Activated CD4-positive, alpha-beta T cell treated with anti-CD3 and anti-CD28 coated beads, Interleukin-2, amount 50 U/mL, for 4 hours (primary cell): ENCODE measurements at places on chromosomes 2 and 18.

DNA sequence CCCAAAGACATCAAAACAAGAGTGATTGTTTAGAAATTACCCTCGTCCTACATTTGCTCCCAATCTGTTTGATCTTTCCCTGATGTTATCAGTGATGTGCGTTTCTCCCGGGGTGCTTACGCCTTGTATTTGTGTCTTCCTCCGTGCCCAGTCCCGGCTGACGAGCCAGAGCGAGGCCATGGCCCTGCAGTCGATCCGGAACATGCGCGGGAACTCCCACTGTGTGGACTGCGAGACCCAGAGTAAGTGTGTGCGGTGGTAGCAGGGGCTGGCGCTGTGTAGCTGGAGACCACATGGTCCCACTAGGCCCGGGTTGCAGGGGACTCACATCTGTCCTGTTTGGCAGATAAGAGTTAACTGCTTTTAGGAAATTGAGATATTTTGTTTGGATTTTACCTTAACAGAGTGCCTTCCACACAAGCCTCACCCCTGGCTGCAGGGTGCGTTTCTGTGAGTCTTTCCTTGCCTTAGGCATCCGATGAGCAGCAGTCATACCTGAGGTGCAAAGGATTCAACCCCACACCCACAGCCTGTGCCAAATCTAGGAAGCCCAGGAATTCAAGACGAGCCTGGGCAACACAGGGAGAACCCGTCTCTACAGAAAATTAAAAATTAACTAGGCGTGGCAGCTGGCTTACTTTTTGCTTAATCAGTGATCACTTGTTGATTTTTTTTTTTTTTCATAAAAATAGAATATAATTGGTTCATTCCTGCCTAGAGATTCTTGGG, 127.4 kb downstream of the GBX2 start:
- no peak for DNase-seq

- no peak for DNase-seq
Observed at GRCh38 chr18:59566533-59566971, 130.7 kb downstream of the CCBE1 start.

GRCh38 chr2:174492963-174493431, 6.2 kb upstream of the GPR155 start:
- DNase-seq = no peak

DNA sequence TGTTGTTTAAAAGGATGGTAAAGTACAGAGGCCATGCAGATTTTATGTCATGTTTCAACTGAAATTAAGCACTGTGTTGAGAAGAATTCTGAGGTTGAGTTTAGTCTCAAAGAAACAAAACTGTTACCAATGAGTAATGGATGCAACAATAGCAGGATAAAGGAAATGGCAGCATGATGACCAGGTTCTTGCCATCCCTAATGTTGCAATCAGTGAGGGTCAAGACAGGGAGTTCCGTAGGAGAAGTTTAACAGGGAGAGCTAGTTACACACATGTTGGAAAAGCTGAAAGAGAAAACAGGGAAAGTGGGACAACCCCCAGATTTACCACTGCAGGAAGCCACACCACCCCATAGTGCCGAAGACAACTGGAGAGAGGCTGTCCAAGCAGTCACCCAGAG, 343.8 kb upstream of the EPHA4 start:
- DNase-seq = no peak

DNA sequence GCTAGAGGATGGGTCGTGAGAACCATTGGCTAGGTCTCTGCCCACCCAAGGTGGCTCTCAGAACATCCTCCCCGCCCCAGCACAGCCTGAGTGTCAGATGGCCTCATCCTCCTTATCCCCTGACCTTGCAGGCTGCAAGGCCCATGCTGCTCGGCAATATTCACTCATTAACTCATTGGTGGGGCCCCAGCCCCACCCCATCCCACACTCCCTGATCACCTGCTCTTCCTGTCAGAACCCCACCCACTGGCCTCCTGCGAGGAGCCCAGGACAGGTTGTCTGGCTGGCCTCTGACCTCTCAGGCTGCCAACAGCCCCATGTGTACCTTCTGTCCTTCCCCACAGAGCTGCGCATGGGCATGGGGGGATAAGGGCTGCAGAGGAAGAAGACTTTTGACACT, 5.3 kb downstream of the ADCY3 start:
- DNase-seq = no peak

- no peak for DNase-seq
Observed at GRCh38 chr2:159592441-159592840, 23.9 kb downstream of the BAZ2B start.

GRCh38 chr2:85307527-85307897, 20.3 kb downstream of the TGOLN2 start:
- DNase-seq = no peak

GRCh38 chr18:9720327-9720726, 12.2 kb downstream of the RAB31 start:
- no peak for DNase-seq

DNA sequence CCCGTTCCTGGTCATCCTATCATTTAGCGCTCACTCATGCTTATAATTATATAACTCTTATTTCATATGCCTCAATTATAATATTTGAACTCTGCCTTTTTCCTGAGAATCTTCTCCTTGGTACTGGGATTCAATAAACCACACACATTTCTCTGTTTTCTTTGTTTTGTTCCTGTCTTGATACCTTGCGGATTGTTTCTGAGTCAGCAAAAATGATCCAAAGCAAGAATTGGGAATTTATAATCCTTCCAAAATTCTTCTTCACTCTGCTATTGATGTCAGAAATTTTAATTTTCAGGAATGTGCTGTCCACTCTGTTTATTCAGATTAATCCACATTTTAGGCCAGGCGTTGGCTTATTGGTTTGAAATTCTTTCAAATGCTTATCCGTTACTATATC, 886.0 kb downstream of the SUCLG1 start:
- DNase-seq = no peak

GRCh38 chr2:10022966-10023662, 20.2 kb upstream of the KLF11 start:
- DNase-seq = no peak

- no peak for DNase-seq
Observed at GRCh38 chr2:85792783-85793441, 39.1 kb downstream of the ATOH8 start.

GRCh38 chr2:228447266-228447915, 265.9 kb upstream of the SPHKAP start:
- no peak for DNase-seq

- no peak for DNase-seq
Observed at GRCh38 chr2:30184035-30184434, 37.2 kb downstream of the YPEL5 start.

DNA sequence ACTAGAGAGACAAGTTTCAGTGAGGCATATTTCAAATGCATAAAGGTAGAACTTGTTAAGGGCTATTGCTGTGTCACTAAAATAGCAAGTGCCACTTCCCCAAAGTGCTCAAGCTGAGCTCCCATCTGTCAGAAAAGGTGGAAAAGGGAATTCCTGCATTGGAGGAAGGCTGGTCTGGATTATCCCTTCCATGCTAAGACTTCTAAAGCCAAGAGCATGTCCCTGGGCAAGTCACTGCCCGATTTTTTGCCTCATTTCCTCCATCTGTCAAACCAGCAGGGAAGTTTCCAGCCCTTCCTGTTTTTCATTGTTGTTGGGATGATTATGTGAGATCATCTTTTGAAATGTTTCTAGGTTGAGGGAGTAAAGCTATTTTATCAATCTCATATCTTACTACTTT, 175.5 kb downstream of the SETBP1 start:
- DNase-seq = no peak

DNA sequence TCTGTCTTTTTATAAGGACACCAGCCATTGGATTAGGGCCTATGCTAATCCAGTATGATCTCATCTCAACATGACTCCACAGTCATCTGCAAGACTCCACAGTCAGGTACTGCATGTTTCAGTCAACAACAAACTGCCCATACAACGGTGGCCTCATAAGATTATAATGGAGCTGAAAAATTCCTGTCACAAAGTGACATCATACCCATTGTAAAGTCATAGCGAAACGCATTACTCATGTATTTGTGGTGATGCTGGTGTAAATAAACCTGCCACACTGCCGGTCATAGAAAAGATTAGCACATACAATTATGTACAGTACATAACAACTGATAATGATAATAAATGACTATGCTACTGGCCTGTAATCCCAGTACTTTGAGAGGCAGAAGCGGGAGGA, 102.2 kb downstream of the TEX51 start:
- DNase-seq = no peak

DNA sequence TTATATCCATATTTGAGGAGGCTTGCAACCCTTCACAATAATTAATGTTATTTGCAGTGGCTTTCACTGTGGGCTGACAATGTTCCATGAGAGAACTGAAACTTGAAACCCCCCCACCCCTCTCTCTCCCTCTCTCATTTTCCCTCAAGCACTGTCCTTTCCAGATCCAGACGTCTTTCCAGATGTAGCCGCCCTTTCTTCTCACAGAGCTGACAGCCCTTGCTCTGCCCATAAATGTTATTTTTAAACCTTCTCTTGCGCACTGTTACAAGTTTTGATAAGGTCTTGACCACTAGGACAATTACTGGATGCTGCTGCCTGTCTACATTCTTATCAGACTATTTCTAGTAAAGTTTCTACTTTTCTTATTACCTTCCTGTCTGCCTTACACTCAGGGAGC, 91.4 kb upstream of the LINC00305 start:
- DNase-seq = no peak

GRCh38 chr2:120933693-120934573, 198.3 kb downstream of the GLI2 start:
- no peak for DNase-seq

DNA sequence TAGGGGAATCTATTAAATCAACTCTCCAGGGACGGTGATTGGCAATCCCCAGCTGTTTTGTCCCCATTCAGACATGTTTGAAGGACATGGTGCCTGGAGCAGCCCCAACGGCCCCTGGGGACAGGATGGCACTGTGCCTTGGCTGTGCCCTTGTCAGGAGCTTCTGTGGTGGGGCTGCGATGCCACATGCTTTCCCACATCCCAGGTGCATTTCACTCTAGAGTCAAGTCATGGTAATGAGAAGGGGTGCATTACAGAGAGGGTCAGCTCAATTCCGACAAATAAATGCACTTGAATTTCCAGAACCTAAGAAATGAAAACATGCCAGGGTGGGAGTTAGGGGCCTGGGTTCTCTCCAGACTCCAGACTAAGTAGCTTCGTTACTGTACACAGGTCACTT, 289.4 kb upstream of the PXDN start:
- DNase-seq = no peak

- no peak for DNase-seq
Observed at GRCh38 chr2:84882414-84882738, 1.5 kb upstream of the TRABD2A start.

- DNase-seq = no peak
Observed at GRCh38 chr2:110219496-110220189, 7.3 kb upstream of the MTLN start.

GRCh38 chr18:69631281-69631680, 230.6 kb downstream of the DOK6 start:
- DNase-seq = no peak

GRCh38 chr2:10880586-10881321, 31.0 kb upstream of the KCNF1 start:
- DNase-seq = no peak

DNA sequence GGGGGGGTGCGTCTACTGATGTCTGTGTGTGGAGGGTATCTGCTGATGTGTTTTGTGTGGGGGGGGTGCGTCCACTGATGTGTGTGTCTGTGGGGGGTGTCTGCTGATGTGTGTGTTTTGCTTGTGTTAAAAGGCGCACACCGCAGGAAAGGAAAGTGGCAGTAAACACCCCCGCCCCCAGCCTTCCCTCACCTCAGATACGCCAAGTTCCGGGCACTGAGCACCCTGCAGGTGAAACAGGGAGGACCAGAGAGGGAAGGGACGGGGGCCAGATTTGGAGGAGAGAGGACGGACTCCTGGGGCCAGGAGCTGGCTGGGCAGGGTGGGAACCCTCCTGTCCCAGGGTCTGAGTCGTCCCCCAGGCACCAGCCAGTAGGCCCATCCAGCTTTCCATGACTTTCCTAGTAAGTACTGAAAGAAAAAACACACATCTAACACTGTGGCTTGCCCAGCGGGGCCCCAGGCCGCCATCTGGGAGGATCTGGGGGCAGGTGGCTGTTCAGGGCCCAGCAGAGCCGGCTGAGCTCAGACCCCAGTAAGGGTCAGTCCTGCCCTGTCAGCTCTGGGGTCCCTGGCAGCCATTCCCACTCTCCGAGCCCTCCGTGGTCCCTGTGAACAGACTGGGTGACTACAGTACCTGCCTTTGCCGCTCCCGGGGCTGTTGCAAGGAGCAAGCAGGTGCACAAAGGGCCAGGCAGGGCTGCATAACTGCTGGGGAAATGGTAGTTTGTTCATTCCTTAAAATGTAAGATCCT, 126.9 kb downstream of the NFATC1 start:
- DNase-seq = peak; percentile 64

- no peak for DNase-seq
Observed at GRCh38 chr2:101111917-101112771, 39.0 kb downstream of the TBC1D8 start.

DNA sequence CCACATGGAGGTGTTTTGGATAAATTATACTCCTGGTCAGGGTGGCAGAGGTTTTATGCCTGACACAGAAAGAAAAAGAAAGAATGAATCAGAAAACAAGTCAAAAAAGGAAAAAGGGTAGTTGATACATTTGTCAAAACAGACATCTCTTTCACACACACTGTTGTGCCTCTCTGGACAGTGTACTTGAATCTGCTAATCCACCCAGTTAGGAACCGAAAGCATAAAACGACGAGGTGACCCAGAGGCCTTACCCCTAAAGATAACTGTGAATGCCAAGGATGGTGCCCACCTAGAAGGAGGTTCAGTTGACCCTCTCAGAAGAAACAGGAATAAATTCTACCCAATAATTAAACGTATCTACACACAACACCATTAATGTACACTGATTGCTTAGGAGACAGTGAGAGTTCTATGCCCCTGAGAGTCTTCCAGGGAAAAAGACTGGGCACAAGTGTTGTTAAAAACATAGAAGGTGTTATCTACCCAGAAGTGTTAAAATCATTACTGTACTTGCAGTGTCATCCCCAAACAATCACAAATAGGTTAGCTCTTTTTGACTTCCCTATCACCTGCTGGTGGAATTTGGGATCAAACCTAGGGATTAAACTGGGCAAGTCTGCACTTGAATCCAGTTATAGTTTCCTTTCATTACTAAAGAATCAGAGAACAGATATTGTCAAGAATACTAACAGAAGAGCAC, 123.2 kb upstream of the DNAJC10 start:
- no peak for DNase-seq

DNA sequence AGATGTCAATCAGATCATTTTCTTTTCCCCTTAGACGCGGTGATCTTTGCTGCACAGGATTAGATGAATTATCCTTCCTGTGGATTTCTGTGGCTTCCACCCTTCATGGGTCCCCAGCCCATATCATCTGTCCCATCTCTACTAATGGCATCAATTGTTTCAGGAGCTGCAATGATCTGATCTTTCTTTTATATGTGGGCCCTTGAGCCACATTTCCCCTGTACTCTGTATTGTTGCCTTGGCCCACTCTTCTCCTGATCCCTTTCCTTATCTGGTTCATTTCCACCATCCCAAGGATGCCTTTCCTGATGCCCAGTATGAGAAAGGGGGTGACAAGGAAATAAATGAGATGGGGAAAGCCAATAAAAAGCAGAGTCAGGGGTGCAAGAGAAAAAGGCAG, 24.7 kb downstream of the SP140 start:
- DNase-seq = no peak
